Right cardiac atrium (tissue), 5 donors: ENCODE measurements at places on chromosomes 5 and 9. TPM values are rescaled to one million over a fixed set of nuclear protein-coding genes. Genes with fewer than 3 reads are reported as not detected.

GRCh38 chr9:116153765-116154333, at the start of gene PAPPA:
TSS of gene PAPPA (plus strand) at chr9:116153791. CDS start at chr9:116154173, 382 bp downstream.
- DNase-seq: peak; percentile 64

The ADGRD2 gene
- polyA plus RNA-seq: 0.05 TPM

GRCh38 chr5:137700282-137700680, 35.6 kb downstream of the KLHL3 start:
- no peak for DNase-seq

GRCh38 chr9:98132158-98132557, 13.1 kb upstream of the TRIM14 start:
- no peak for DNase-seq

DNA sequence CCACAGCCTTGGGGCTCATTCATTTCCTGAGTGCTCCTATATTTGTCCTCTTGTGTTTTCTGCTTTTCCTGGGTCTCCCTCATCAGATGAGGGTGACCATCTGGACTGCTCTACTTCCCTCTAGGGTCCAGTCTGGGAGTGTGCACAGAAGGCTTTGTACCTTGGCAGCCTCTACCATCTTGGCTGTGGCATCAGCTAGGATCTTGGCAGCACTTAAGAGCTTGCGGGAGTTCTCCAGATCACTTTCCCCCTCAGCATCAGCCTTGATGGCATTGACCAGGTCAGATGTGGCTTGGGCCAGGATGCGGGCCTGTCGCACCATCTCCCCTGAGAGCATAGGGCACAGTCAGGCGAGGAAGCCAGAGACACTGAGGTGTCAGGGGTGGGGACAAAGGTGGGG, 15.8 kb downstream of the TLN1 start:
- no peak for DNase-seq

DNA sequence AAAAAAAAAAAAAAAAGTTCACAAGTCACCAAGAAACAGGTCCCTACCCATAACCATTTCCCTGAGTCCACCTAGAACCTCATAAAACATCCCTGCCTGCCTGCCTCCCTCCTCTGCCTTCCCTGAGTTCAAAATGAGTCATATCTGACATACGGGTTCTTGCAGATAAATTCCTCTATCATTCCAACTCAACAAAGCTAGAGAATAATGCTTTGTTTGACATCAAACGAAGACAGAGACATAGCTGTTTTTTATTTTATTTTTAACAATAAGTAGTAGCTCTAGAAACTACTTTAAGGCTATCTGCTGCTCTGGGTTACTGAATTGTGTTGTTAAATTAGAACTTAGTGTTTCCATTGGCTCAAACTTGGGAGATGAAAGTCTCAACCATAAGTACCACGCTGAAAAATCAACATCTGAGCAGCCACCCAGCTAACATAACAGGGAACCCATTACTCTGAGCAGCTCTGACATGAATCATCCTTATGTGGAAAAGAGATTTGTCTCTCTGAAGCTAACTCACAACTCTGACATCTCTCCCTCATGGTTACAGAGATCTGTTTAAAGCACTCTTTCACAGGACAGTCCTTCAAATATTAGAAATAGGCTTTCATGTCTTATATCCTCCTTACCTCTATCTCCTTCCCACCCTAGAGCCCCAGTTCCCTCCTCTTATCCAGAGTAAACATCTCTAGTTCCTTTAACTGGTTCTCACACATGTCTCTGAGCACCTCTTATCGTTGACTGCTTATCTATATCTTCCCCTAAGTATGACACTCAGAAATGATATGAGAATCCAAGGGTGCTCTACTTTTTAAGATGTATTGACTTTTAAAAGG, 12.1 kb downstream of the TMEM245 start:
- no peak for DNase-seq

The C5orf52 gene
- not detected for polyA plus RNA-seq

DNA sequence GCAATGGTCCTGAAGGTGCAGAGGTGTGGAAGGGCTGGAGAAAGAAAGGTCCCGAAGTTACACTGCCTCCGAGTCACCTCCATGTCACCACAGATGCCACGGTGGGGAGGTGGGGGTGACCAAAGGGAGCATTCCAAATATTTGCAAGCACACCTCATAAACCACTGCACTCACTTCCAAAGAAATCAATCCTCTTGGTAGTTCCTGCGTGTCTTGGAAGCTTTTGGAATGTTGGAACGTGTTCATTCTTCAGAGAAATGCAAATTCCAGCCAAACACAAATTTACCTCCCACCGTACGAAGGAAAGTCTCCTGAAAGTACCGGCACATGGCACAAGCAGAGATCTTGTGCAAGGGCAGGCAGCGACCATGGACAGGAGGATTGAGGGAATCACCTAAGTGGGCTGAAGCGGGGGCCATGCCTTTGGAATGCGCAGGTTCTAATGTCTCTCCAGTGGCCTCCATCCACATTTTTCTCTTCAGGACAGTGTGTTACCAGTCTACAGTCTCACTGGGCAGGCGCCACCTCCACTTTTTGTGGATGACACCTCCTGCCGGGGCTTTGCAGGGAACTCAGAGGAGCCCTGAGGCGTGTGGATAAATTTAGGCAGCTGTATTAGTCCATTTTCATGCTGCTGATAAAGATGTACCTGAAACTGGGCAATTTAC, 54.0 kb downstream of the NSUN2 start:
- DNase-seq: no peak

DNA sequence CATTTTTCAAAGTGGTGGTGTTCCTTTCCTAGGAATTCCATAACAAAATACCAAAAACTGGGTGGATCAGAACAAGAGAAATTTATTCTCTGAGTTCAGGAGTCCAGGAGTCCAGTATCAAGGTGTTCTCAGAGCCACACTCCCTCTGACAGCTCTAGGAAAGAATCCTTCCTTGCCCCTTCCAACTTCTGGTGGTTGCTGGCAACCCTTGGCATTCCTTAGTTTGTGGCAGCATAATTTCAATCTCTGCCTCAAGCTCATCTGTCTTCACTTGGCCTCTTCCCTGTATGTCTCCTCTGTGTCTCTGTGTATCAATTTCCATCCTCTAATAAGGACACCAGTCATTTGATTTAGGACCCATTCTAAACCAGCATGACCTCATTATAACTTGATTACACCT, 243.7 kb downstream of the MPDZ start:
- no peak for DNase-seq

The TAF1L gene
- not detected for polyA plus RNA-seq

The CDC20B gene
- not detected for polyA plus RNA-seq

DNA sequence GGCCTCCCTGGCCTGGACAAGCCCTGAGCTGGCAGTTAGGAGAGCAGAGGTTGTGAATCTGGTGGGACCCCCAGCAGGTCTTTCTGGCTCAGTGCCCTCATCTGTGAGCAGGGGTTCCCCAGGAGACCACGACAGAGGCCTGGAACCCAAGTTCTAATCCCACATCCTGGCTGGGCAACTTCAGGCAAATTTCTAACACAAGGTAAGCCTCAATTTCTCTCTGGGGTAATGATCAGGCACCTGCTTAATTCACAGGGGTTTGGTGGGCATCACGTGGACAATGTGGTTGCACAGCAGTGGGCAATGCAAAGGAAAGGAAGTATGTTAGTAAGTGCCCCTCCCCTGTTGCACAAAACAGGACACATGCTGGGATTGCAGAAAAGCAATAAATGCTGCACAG, 1.9 kb upstream of the KCNIP1 start:
- DNase-seq: no peak

GRCh38 chr5:32505756-32506155, 61.2 kb upstream of the ZFR start:
- no peak for DNase-seq
